ENCODE measurements at places on chromosomes 2 and 18.

DNA sequence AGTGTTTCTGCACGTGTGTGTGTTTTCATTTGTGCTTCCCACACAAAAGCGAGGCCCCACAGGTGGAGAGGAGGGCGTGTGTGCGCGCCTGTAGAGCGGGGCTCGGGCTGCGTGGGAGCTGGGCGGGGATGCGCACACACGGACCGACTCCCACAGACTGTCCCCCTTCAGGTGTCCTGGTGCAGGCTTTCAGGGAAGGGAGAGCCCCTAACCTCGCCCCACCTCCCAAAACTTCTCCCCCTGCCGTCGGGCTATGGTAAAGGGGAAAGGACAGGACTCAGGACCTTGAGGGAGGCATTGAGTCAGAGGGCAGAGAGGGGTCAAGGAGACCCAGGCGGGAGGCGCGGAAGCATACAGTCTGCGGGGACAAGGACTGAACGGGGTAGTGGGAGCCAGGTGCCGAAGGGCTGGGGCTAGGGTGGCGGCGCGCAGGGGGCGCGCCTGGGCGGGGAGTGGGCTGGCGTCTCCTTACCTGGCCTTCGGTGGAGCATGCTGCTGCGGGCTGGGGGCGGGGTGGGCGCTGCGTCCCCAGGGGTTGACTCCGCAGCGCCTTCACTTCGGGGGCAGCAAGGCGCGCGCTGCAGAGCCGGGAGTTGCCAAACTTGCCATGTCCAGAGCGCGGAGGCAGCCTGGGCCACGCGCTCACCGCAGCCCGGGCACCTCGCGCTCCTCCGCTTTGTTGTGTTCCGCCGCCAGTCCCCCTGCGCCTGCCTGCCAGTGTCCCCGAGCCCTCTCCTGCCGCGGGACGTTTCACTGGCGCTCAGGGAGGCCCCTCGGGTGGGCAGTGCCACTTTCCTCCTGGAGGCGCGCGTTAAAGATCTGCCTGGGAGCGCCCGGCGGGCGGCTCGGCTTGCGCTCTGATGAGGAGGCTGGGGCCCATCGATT is 302.0 kb downstream of the NCKAP5 start:
- DNase-seq, result peak; percentile 19

GRCh38 chr2:197121756-197122385 is 188.7 kb downstream of the ANKRD44 start:
- no peak for DNase-seq

- no peak for DNase-seq
Observed at GRCh38 chr18:10032331-10033015, 118.7 kb downstream of the VAPA start.

GRCh38 chr18:31710826-31711225 is 26.4 kb upstream of the B4GALT6 start:
- no peak for DNase-seq

DNA sequence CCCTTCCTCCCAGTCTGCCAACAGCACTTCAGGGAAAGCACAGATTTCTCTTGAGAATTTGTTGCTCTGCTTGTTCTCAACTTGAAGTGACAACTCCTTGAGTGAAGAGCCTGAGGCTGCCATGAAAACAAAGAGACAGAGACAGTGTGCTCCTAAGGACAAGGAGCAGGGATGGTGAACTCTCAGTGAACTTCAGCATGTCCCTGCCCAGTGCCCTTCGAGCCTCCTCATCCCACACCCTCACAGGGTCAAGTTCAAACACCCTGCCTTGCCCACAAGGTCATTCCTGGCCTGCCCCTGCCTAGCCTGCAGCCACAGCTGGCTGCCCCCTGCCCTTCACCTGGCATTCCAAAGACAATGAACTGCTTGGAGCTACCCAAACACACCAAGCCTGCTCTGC is 343.5 kb upstream of the KLHL29 start:
- DNase-seq, result no peak

DNA sequence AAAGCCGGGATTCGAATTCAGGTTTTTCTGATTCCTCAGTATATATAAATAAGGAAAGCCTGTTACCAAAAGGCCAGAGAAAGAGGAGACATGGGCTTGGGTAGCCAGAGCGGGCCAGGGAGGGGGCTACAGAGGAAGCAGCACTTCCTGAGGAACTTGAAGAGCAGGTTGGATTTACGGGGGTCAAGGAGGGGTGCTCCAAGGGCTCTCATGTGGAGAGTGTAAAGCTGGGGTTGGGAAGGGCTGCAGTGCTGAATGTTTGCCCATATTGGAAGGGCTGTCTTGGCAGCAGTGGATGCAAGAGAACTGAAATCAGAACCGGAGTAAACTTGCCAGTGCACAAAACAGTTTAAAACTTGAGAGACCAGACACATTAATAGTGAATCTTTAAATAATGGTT is 511.5 kb downstream of the CNTNAP5 start:
- DNase-seq, result no peak

DNA sequence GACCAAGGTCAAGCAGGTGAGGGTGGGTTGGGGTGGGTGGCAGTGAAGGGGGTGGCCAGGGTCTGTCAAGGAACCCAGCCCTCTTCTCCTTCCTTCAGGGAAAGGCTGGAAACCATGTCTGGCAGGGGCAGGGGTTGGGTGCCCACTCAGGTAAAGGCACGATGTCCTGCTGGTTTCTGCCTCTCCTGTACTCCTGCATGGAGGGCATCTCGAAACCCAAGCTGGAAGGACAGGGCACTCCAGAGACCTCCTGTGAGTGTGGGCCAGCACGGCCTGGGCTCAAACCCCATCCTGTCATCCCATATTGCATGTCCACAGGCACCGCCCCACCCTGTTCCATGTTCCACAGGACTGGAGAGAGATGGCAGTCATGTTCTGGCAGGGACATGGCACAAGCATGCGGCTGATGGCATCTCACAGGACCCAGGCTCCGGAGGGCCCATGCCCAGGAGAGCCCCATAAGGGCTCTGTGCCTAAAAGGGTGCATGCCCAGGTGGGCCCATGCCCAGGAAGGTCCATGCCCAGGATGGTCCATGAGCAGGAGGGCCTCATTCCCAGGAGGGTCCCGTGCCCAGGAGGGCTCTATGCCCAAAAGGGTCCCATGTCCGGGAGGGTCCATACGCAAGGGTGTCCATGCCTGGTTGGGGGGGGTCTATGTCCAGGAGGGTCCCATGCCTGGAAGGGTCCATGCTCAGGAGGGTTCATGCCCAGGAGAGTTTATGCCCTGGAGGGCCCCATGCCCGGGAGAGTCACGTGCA is 6.4 kb downstream of the GPR35 start:
- DNase-seq, result no peak

- no peak for DNase-seq
Observed at GRCh38 chr2:27214941-27215340, 2.2 kb upstream of the CAD start.

DNA sequence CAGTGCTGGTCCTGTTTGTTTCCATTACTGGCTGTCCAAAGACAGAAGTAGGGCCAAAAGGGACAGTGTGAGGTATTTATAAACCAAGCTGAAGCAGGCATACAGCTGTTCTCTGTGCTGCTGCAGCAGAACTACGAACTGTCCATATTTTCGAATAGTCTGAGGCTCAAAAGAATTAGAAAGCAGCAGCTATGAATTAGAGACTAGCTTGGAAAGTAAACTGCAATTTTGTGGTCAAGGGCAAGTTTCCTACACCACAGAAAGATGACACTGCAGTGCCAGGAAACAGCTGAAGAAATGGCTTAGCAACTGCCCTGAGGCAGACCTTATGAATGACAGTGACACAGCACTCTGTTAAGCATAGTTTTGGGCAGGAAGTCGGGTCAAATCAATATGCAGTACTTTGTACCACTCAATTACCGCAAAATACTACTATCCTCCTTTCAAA is 125.3 kb downstream of the TMEM131 start:
- DNase-seq, result peak; percentile 92

DNA sequence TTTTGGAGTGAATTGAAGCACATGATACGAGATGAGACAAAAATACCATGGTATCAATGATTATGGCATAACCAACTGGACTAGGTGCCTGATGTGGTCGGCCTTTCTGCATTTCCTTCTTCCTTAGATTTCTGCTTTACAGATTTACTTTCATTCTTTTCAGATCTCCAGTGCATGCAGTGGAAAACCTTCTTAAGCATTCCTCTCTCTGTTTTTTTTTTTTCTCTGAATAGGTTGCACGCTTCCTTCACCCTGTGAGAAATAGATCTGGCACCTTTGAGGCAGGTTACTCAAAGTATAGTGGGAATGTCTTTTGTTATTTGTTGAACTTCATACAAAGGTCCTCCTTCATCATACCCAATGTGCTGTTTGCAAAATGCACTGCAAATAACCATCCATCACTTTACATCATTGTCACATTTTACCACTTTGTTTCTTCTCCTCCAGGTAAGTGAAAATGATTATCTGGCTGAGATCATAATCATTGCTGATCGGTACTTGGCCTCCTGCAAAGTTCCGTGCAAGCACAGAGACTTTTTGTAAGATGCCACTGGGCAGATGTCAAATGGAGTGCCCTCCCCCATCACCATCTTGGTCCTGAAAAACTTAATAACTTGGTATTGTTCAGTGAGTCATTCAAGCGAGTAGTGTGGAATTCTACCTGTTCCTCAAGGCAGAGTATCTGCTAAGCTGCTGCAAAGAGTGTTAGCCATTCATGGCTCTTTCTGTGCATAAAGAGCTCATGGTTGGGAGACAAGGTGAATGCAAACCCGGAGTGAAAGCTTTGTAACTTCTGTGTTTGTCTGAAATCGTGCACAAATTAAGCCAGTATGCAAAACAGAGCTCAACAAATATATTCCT is 30.0 kb upstream of the KLHL14 start:
- no peak for DNase-seq

DNA sequence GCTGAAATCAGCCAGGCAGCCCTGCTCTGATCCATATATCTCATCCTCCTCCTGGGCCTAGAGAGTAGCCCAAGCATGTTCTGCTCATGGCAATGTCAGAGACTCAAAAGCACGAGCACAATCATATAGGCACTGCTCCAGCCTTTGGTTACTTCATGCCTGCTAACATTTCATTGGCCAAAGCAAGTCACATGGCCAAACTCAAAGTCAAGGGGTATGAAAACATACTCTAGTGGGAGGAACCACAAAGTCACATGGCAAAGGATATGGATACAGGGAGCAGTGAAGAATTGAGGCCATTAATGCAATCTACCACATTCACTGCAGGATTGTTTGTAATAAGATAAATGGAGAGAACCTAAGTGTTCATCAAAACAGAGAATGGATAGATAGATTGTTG is 87.8 kb upstream of the SPATS2L start:
- DNase-seq, result no peak

DNA sequence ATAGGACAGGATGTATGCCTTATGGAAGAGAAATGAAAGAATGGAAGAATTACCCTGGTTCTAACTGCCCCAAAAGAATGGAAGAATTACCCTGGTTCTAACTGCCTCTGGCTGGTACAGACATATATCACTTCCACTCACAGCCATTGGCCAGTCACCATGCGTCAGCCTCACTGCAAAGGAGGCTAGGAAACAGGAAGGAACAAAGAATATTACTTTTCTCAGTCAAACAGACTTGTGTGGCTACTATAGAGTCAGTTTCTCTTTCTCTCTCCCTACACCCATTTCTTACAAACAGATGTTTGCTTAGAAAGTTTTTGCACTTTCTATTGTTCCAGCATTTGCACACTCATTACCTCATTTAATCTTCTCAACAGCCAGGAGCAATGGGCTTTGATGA is 1111.1 kb upstream of the KLHL29 start:
- DNase-seq, result no peak

GRCh38 chr18:50569930-50570329 is 10.0 kb downstream of the MAPK4 start:
- DNase-seq, result no peak

- no peak for DNase-seq
Observed at GRCh38 chr2:111936881-111937280, 38.5 kb downstream of the MERTK start.

DNA sequence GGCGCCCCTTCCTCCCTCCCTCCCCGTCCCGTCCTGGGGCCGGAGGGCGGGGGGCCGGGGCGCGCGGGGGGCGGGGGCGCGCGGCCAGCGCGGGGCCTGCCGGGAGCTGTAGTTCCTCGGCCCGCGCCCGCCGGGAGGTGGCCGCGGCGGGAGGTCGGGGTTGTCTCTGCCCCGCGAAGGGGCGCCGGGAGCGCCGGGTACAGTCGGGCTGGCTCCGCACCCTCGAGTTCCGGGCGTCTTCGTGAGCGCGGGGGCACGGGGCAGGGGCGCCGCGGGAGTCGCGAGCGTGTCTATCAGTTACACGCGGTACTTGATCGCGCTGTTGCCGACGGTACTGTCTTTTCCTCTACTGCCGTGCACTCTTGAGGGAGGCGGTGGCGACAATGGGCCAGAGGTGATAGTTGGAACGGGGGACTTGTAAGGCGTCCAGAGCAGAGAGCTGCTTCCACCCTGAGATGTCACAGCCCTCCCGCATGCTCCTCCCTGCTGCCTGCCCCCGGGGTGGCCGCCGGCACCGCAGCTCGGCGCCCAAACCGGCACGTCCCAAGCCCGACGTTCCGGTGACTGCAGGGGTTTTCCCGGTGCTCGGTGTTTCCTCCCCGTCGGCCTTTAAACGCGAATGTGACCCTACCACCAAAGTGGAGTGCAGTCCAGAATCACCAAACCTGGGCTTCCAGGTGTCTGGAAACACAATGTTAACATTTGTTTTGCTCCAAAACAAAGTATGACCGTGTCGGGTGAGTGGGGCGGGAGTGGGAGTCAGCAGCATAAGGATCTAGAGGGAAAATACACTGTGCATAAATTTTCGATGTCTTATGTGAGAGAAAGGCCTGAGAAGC is at the start of gene PRKD3:
Gene PRKD3, minus strand, starts transcription at position 48 of the 839 bp plus-strand sequence. CDS start 8,309 bp downstream, outside the sequence.
- peak; percentile 55 for DNase-seq

- no peak for DNase-seq
Observed at GRCh38 chr2:70855667-70856066, 20.1 kb upstream of the CD207 start.

- DNase-seq, result peak; percentile 56
Observed at GRCh38 chr2:149562324-149562723, 25.3 kb downstream of the MMADHC start.

DNA sequence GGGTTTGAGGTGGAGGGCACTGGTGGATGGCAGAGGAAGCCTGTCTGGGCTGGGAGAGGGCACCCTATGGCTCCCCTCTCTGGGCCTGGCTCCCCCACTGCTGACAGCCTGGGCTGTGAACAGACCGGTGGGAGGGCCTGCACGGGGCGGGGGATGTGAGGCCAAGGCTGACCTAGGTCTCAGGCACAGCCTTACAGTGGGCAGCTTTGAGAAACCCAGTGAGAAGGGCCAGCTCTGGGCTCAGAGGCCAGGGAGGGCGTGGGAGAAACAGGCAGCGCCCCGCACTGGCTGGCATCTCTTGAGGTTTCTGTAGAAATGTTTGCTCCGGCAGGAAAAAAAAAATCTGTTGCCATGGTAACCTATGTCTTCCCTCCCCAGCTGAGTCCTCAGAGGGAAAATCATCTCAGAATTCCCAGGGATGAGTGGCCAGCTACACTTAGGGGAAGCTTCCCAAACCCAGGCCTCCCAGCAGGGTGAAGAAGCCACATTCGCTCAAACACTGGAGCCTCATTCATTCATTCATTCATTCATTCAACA is 71.7 kb upstream of the TAF1B start:
- peak; percentile 79 for DNase-seq

DNA sequence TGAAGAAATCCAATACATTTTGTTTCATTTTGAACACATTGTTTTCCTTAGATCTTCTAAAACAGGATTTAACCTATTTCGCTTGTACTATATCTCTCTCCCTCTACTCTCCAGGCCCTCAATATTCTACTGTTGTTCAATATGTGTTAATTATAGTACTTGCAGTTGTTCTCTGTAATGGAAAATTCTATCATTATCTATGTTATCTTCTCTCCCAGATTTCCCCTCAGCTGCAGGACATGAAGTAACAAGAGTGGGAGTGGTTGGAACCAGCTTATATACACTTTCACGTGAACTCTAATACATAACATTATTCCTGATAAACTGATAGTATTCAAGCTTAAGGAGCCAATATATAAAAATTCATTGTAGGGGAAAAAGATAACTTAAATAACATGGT is 7.0 kb upstream of the STRN start:
- no peak for DNase-seq

GRCh38 chr2:74168739-74169138 is 9.9 kb downstream of the MOB1A start:
- no peak for DNase-seq
